ENCODE measurements at places on chromosomes 12 and 14.

GRCh38 chr12:51368640-51369517, 22.3 kb downstream of the GALNT6 start:
- peak; percentile 54 for DNase-seq

DNA sequence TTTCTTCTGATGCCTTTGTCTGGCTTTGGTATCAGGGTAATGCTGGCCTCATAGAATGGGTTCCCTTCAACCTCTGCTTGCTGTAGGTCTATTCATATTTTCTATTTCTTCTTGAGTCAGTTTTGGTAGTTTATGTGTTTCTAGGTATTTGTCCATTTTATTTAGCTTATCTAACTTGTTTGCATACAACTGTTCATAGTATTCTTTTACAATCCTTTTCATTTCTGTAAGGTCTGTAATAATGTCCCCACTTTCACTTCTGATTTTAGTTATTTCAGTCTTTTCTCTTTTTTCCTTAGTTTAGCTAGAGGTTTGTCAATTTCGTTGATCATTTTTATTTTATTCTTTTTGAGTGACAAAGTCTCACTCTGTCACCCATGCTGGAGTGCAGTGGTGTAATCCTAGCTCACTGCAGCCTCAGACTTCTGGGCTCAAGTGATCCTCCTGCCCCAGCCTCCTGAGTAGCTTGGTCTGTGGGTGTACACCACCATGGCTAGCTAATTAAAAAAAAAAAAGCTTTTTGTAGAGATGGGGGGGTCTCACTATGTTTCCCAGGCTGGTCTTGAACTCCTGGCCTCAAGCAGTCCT, 11.7 kb downstream of the TTLL5 start:
- no peak for DNase-seq

DNA sequence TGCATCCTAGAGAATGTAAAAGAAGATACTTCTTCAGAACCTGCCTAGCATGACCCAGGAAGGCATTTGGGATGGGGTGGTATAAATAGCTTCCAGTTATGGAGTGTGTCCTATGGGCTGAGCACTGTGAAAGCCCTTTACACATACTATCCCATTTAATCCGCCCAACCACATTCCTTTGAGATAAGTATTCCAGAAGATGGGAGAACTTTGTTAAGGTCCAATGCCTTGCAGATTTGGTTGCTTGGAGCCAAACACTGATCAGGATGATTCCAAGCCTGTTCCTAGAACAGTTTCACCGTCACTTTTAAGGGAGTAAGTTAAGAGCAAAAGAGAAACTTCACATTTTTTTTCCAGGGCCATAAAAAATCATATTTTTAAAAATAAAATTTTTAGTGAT, 82.5 kb upstream of the CLMN start:
- no peak for DNase-seq

DNA sequence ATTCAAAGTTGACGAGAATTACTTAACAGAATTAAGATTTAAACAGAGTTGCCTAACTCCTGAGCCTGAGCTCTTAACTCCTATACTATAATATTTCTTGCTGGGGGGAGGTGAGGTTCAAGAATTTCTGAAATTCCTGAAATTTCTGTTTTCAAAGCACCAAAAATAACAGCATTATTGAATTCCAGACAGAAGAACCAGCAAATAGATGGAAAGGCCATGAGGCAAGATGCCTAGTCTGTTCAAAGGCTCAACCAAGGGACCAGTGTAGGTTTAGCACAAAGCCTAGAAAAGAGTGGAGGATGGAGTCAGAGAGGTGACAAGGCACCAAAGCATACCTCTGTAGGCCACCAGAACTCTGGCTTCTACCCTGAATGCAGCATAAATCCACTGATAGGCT, 76.4 kb downstream of the PPP1R12A start:
- no peak for DNase-seq

GRCh38 chr14:60165547-60165876, 314 bp upstream of the DHRS7 start:
- no peak for DNase-seq
